ENCODE measurements at places on chromosomes 3 and 15.

DNA sequence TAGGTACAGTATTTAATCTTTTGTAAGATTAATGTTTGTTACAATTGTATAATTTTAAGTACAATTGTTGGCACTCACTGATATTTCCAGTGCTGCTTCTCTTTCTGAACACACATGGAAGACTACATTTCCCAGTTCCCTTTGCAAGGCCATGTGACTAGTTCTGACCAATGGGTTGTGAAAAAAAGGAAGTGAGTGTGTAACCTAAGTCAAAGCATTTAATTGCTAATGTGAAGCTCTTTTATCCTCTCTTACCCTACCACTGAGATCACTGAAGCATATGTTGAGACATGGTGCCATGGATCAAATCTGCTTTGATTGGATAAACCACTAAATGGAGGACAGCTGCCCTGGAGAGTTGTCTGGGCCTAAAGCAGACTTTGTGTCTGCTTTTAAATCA, 83.9 kb upstream of the PLXND1 start:
- DNase-seq = peak; percentile 88

DNA sequence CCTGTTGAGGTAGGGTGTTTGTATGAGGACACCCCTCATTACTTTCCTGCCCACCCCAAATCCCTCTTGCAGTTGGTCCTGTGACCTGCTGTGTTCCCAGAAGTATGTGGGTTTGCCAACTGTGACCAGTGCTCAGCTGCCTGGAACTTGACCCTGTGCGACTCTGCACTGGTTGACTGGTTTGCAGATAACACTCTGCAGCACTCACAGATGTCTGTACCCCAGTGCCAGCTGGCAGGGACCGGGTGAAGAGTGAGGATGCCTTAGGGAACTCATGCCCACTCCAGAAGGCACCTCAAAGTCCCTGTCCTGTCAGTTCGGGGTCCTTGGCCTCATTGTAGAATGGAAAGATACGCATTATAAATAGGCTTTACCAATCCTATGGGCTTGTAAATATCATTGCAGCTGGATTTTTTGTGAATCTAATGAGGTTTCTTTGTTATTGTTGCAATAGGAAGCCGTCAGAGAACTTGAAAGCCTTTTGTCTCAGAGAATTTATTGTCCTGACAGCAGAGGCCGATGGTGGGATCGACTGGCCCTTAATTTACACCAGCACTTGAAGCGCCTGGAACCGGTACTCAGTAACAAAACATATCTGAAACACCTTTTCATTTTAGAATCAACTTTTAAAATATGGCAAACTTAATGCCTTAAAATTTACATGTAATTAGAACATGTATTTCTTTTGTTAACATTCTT, 18.2 kb downstream of the FAN1 start:
- no peak for DNase-seq

- DNase-seq = peak; percentile 94
These were observed 17.3 kb downstream of the KPNA1 start for GRCh38 chr3:122497425-122497824.

DNA sequence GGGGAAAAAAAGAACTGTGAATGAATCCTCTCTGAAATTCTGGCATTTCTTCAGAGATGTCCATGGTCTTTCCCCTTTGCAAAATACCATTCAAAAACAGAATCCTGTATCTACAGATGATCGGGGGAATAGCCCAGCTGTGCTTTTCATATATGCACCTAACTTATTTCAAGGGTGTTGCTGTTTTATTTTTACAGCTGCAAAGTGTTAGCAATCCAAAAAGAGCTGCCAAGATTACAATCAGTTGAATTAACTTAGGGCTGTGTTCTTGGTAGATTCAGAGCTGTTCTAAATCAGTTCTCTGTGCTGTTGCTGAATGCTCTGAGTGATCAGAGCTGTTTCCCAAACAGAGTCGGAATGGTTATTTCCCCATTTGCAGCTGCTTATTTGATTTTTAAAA, 175.7 kb upstream of the SEMA6D start:
- DNase-seq = no peak

GRCh38 chr3:152350139-152350538, 81.4 kb downstream of the MBNL1 start:
- DNase-seq = no peak

- no peak for DNase-seq
These were observed 228.5 kb downstream of the ARPP21 start for GRCh38 chr3:35867791-35868190.

GRCh38 chr3:106371221-106371970, 502.6 kb upstream of the CBLB start:
- no peak for DNase-seq

DNA sequence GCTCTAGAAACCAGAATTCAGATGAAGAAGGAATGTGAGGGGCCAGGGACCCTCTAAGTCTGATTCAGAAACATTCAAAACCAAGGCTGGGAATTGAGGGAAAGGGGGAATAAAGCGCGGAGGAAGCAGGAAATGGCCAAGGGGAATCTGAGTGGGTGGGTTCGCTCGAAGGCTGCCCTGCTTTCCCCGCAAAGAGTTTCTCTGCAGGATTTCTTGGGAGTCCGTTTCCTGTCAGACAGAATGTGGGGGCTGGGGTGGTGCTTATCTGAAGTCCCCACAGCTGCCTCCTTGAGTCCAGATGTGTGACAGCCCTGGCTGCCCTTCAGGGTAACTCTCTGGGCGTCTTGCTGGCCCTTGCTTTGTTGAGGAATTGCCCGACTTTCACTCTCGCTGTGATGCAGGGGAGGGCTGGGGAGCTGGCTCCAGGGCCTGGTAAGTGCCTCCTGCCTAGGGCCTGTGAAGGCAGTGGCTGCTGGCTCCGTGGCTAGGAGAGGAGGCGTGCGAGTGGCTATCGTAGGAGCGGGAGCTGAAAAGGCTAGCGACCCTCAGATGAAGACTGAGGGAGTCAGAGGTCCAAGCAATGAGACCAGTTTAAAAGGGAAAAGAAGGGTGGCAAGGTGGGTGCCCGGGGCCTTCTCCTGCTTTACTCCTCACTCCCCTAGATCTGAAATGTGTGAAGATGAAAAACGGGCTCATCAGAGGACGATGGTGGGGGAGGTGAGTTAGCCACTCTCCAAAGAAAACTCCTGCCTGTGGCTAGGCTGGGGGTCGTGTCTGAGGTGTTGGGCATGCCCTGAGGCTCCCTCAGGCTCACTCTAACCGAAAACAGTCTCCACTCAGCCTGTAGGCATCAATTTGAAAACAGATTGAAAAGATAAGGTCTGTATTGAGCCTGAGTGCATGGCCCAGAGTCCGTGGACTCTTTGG, 143.9 kb upstream of the UMPS start:
- no peak for DNase-seq

DNA sequence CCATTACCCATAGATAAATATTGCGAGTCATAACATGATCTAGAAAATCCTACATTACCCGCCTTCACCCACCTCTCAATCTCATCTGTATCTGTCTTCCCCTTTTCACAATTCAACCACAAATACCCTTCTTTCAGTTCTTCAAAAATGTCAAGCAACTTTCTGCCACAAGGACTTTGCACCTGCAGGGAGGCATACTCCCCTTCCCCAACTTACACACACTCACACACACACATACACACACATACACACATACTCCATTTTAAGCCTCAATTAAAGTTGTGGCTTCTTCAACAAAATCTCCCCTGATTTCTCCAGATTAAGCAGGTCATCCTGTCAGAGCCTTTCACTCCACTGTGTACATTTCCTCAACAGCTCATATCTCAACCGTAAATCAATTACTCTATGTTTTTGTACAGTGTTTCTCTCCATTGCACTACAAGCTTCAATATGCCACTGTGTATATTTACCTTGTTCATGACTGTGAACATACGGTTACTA, 33.1 kb upstream of the CCDC50 start:
- DNase-seq = peak; percentile 2

GRCh38 chr3:58837856-58838255, 171.3 kb upstream of the FAM3D start:
- no peak for DNase-seq

DNA sequence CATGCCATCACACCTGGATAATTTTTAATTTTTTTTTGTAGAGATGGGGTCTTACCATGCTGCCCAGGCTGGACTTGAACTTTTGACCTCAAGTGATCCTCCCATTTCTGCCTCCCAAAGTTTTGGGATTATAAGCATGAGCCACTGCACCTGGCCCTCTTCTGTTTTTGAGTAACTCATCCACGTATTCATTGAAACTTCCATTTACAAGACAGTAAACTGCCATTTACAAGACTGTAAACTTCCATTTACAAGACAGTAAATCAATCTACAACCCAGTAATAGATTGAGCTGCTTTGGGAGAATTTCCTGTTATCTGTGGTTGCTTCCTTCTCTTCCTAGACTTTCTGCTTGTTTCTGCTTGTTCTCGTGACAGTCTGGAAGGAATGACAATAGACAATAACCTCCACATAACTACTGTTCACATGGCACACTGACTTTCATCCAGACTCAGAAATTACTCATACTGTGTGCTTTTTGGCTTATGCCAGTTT, 114.7 kb upstream of the CCNL1 start:
- DNase-seq = no peak

DNA sequence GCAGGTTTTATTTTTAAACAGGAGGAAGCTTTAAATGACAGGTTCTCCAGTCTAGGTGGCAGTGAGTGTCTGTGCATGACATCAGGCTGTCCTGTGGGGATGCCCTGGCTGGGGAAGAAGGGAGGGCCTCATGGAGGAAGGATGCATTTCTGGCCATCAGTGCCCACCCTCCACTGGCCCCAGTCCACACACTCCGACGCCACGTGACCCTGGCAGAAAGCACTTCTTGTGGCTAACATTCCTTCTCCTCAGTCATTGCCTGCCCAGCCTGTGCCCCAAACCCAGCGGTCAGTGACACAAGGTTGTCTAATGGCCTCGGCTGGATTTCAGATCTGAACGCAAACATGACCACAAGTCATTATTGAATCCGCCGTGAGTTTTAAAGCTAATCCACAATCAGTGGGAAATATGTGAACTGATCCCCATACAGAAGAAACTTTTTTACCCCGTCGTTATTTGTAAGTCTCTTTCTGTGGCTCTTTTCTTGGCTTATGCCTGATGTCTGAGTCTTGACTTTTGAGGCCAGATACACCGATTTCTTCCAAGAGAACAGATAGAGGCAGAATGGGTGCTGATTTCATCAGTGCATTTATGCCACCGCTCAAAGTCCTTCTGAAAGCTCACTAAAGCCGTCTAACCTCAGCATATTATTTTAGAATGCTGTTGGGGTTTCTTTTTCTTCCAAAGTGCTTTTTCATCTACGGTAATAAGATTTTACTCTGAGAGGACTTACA, 17.3 kb upstream of the LRRK1 start:
- DNase-seq = no peak

DNA sequence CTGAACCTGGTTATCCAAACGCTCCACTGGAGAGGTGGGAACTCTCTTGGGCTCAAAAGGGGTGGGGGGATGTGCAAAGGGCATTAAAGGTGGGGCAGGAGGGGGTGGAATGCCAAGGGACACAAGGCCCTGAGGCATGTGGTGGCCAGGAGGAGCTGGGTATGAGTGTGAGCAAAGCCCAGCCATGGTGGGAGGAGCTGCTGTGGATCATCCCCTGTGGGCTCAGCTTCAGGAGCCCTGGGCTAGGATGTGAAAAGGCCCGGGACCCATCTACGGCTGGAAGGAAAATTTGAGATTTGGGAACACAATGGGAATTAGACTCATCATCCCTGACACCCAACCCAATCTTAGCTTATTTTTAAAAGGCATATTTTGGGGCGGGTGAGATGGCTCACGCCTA, 33.3 kb downstream of the MGLL start:
- no peak for DNase-seq

- DNase-seq = no peak
These were observed 2.4 kb downstream of the CHCHD4 start for GRCh38 chr3:14122301-14122700.

DNA sequence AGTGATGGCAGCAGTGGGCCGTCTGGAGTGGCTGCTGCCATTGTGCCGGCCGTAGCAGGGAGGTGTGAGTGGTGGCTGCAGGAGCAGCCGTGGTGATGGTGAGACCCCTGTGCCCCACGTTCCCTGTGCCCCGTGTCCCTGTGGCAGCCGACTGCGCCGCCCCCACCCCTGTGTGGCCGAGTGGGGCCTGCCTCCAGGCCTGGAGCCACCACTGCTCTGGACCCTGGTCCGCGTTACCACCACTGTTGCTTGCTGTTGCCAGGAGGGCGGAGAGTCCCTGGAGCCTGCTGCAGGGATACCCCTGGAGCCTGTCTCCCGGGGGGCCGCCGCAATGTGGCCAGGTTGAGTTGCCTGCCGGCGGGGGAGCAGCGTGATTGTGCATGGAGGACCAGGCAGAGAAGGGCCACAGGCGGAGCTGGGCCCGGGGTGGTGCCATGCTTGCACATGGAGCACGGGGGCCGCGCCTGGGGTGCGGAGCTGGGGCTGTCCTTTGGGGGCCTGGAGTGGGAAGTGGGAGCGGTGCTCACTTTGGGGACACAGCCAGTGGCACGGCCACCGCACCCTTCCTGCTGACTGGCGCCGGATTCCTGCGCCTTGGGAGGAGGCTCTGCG, 50.1 kb downstream of the SLC6A20 start:
- DNase-seq = no peak

- DNase-seq = no peak
These were observed 124.3 kb downstream of the LRIG1 start for GRCh38 chr3:66376568-66376967.

All from hematopoietic multipotent progenitor cell treated with erythropoietin and hydrocortisone succinate and interleukin-3 and kit ligand, for 6 days (in vitro differentiated cells).